SW 1271 (cell line): ENCODE measurements at places on chromosomes 4 and X.

- DNase-seq, result no peak
Observed at GRCh38 chr4:144360146-144360793, 219.8 kb upstream of the GYPA start.

GRCh38 chrX:15173411-15173810 is 96.5 kb downstream of the ASB9 start:
- no peak for DNase-seq

- DNase-seq, result no peak
Observed at GRCh38 chr4:84973856-84974255, 7.4 kb upstream of the WDFY3 start.

- no peak for DNase-seq
Observed at GRCh38 chrX:133638285-133638684, 223.0 kb upstream of the GPC4 start.

GRCh38 chrX:151982222-151982621 is 7.7 kb upstream of the GABRE start:
- DNase-seq, result no peak

- no peak for DNase-seq
Observed at GRCh38 chr4:152235718-152236117, 300.2 kb downstream of the FBXW7 start.

DNA sequence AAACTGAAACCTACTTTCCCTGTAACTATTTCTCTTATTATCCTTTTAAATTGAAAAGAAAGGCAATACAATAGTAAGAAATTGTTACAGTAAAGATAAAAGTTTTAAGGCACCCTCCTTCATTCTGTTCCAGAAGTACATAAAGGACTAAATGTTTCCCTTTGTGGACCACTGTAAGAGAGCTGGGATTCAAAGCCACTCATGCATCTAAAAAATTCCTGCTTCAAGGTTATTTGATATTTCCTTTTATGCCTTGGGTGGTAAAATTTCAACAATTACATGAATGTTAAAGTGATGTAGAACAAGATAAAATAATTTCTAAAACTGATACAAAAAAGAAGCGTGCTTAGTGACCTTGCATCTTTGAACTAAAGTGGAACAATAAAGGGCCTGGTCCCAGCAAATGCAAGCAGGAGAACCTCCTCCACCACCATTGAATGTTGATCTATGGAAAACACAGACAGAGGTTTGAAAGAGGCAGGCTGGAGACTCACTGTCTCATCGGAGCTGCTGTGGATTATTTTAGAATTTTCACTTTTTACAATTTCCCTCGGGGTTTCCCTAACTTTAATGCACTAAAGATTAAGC is 42.3 kb upstream of the PRSS12 start:
- no peak for DNase-seq

GRCh38 chr4:90474484-90474883 is 347.3 kb downstream of the CCSER1 start:
- DNase-seq, result no peak

GRCh38 chr4:10164877-10165283 is 48.3 kb upstream of the WDR1 start:
- no peak for DNase-seq

DNA sequence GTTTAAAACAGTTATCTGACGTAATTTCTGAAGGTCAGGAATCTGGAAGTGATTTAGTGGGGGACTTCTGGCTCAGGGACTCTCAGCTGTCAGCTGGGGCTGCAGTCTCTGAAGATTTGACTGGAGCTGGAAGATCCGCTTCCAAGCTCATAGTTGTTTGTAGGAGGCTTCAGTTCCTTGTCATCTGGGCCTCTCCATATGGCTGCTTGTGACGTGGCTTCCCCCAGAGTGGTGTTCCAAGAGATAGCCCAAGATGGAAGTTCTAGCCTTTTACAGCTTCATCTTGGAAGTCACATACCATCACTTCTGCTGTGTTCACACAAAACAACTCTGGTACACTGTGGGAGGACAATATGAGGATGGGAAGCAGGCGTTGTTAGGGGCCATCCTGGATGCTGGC is 2.1 kb downstream of the MPC1L start:
- DNase-seq, result no peak

GRCh38 chrX:37783305-37783704 is 3.4 kb downstream of the CYBB start:
- DNase-seq, result no peak

- DNase-seq, result no peak
Observed at GRCh38 chr4:73869130-73870055, at the start of gene CXCL1. CXCL1 (plus strand) TSS chr4:73869393; CDS start chr4:73869471, 78 bp downstream.

GRCh38 chrX:55731826-55732225 is 14.3 kb downstream of the RRAGB start:
- DNase-seq, result no peak

GRCh38 chr4:67713529-67714247 is 12.7 kb upstream of the UBA6 start:
- DNase-seq, result no peak

DNA sequence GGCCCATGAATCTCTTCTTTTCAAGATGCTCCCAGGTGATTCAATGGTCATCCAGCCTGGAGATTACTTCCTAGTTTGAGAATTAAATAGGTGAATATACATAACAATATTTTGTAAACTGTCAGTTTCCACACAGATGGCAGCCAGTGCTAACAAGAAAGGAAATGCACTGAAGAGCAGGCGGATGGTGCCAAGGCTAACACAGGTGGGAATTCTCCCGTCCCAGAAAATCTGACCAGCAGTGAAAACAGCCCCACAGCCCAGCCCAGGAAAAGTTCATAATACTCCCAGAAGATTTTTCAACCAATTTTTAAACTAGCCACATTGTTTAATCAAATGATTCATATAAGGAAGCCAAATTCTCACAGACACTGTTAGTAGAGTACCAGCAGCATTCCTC is 387.2 kb upstream of the GATB start:
- no peak for DNase-seq

DNA sequence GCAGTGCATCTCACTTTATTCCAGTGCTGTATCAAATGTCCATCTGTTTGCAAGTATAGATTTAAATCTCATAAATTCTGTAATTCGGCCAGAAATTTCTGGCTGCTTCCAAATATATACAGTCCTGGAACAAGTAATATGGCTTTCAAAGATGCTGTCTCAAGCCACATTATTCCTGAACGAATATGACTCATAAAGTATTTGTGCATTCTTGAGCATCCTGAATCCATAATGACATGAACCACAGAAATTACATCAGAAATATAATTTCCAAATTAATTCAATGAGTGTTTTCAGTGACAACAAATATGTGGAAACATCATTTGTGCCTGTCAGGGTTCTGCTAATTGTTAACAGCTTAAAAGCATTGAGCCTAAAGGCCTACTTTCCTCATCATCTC is 140.9 kb upstream of the HPGD start:
- DNase-seq, result no peak

DNA sequence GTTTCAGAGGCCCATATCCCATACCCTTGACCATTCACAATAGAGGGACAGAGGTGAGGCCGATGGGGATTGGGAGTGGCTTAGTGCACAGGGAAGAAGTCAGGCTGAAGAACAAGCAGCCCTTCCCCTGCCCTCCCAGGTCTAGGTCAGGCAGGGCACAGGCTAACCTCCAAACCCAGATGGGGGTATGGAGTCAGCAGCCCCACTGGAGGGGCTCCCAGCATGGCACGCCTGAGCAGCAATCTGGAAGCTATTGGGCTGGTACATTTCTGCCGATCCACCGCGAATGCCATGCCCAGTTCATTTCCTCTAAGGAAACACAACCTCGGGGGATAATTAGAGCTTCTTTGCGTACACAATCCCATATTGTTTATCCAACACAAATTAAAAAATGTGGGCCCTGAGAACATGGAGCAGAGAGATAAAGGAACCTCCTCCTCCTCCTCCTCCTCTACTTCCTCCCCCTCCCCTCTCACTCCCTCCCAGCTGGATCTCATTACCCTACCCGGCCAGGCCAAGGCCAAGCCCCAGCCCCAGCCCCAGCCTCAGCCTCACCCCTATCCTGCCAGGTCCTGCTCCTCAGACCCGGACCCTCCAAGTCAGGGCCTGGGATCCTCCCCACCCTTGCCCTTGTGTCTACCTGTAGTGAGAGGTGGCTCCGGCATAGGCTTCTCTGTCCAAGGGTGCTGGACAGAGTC is 83.0 kb downstream of the PJA1 start:
- DNase-seq, result no peak

GRCh38 chr4:186428481-186428880 is 126.9 kb downstream of the MTNR1A start:
- no peak for DNase-seq

- no peak for DNase-seq
Observed at GRCh38 chr4:55080174-55080865, 45.1 kb downstream of the KDR start.

- DNase-seq, result no peak
Observed at GRCh38 chr4:55029821-55030503, 95.4 kb downstream of the KDR start.

GRCh38 chrX:129361576-129361975 is 161.7 kb downstream of the SMARCA1 start:
- no peak for DNase-seq

- DNase-seq, result no peak
Observed at GRCh38 chrX:81489987-81490386, 288.1 kb downstream of the SH3BGRL start.

DNA sequence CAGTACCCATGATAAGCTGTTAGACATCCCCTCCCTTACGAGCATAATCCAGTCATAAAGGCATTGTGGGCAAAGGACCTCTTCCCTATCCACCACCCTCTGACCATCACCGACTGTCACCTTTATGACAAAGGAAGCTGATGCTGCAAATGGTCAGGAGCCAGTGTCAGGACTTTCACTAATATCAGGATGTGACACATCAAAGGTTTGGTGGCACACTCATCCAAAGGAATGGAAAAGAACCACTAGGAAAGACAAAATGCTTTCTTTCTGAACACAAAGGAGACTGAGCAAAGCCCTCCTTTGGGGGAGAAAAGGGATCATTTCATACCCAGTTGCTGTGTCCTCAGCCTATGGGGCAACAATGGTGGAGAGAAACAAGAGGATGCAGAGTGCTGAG is 66.9 kb upstream of the PROM1 start:
- no peak for DNase-seq

DNA sequence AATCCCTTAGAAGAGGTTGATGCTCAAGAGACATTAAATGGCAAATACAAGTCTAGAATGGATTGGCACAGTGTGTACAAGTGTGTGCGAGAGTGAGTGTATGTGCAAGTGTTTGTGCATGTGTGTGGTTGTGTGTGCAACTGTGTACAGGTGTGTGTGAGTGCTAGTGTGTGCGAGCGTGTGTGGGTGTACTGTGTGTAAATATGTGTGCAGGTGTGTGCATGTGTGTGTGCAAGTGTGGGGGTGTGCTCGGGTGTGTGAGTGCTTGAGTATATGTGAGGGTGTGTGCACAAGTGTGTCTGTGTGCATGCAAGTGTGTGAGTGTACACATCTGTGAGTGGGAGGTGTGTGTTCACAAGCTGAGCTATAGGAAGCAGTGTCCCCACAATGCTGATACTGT is 5.9 kb downstream of the TREX2 start:
- no peak for DNase-seq

- peak; percentile 75 for DNase-seq
Observed at GRCh38 chrX:11759461-11760311, 1.6 kb downstream of the MSL3 start.

DNA sequence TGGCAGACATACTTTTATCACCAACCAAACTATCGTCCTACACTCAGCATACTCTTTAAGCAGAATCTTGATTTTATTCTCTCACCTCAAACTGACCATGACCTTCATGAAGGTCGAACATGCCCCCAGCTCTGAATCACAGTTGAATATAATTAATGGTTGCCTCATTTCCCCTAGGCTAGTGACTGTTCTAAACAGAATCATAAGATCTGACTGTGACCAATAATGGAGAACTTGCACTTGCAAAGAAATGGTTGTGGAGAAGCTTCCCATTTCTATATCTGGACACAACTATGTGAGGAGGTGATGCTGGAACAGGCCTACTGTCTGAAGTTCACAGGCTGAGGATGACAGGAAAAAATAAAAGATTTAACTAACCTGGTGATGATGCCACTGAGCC is 85.1 kb downstream of the PDGFC start:
- DNase-seq, result no peak

DNA sequence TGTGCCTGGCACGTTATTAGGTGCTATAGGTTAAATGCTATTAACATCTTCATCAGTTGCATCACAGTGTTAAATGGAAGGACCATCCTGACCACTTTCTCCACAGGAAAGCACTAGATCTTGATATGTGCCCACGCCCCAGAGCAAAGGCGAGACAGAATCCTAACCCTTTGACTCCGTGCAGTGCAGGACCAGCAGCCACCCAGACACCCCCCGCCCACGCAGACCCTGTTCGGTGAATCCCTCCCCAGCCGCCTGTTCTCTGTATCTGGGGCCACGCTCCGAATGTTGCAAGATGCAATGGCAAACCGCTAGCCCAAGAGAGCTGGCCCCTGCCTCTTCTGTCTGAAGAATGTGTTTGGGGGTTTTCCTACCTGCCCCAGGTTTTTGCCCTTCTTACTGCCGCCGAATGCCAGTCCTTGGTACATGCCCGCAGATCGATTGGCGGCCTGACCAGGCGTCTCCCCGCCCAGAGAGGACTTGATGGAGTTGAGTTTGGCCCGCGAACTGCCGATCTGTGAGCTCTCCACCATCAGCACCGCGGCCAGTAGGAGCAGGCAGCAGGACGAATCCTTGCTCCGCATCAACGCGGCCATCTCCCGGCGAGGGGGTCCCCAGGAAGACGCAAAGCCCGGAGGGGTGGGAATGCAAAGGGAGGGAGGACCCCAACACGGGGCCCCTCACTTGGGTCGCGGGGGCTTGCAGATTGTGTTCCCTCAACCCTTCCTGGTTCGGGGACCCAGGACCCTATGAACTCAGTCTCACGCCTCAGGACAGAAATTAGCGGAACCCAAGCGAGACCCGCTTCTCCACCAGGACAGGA is 906 bp downstream of the DKK2 start:
- DNase-seq, result no peak

GRCh38 chr4:19266566-19266965 is 985.1 kb upstream of the SLIT2 start:
- no peak for DNase-seq

GRCh38 chrX:80812176-80812575 is 2.5 kb upstream of the BRWD3 start:
- DNase-seq, result no peak

DNA sequence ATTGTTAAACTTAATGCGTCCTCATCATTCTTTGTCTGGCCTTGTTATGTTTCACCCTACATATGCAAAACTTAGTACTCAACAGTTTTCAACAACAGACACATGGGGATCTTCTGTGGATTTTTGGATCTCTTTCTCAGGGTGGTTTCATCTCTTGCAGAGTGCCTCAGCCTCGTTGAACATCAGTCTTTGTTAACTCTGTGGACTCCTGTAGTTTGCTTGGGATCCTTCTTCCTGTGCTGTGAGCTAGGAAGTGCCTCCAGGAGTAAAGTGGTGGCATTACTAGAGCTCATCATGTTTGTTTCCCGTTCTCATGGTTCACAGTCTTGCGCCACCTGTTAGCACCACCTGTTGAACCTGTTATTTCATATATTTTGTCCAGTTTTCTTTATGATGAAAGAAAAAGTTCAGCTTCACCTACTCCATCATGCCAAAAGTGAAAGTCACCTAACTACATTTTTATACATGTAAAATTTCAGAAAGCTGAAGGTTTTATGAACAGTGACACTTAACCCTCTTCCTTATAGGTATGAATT is 27.5 kb upstream of the NDUFC1 start:
- DNase-seq, result no peak

GRCh38 chr4:86855572-86855971 is 6.4 kb upstream of the SLC10A6 start:
- DNase-seq, result no peak
